ENCODE measurements at places on chromosomes 3 and 15.

GRCh38 chr15:68447976-68448755, 16.2 kb upstream of the ITGA11 start:
- DNase-seq = no peak

GRCh38 chr3:184491867-184492615, 69.5 kb upstream of the EPHB3 start:
- DNase-seq = no peak

- DNase-seq = no peak
Observed at GRCh38 chr3:67176396-67176795, 178.3 kb downstream of the KBTBD8 start.

DNA sequence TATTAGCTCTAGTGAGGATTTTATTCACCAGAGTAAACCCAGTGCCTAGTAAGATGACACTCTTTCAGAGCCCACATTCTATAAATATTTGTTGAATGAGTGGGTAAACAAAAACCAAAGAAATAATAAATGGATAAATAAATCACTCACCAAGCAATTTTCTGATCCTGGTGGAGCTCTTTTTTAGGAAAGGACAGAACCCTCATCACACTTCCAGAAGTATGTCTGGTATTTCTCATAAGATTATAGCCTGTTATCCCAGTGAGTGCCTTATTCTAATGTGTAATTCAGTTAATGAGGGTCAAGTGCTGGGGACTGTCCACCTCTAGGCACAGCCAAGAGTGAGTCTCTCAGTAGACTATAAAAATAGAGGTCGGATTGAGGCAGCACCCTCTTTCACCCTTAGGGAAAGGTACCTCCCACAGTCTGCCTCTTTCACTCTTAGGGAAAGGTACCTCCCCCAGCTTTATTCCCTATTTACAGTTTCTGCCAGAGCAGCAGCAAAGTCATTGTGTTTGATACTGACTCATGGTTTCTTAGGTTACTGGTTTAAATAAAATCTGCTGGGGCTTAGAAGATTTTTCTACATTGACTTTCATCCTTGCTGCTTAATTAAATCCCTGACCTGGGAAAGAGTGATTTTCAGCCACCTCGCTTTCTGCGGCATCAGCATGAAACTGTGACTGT, 145.0 kb downstream of the STAC start:
- no peak for DNase-seq

DNA sequence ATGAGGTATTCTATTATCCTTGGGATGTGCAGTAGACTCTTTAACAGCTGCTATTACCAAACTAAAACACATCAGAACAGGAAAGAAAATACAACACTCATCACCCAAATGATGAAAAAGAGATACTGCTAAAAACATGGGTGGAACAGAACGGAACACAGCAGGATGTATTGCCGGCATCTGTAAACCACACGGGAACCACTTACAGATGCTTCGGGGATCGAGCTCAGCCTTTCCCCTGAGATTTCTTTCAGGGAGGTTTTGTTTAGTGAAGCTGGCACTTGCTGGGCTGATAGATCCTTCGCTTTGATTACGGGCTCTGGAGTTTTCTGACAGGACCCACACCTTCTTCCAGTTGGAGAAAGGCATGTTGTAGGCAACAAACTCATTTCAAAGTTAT, 182.3 kb upstream of the FAM3D start:
- DNase-seq = no peak

DNA sequence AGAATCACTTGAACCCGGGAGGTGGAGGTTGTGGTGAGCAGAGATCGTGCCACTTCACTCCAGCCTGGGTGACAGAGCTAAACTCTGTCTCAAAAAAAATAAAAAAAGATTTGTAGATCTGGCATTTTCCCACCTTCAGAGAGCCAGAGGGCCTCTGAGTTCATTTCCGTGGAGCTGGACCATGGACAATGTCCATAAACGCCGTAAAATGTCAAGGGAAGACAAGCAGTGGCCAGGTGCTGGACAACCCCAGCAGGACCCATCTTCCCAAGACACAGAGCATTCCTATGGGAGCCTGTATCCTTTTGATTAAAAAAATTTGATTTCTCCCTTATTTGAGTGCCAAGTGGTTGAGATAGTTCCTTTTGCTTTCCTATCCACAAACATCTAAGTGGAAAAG, 67.4 kb upstream of the NR2E3 start:
- DNase-seq = no peak

GRCh38 chr3:89966877-89967665, 859.6 kb downstream of the EPHA3 start:
- DNase-seq = no peak

DNA sequence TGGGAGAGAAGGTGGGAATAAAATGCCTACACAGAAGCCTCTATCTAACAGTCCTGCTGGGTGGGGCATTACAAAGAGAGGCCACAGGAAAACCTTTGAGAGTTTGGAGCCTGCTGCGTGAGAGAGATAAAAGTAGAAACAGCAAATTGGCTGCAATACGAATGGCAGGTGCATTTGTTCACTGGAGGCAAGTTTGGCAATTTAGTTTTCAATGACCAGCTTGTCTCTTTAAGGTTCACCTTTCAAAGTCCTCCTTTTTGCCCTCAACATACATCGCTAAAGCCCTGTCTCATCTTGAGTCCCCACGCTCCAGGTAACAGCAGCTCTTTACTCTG, 405.7 kb downstream of the LSAMP start:
- no peak for DNase-seq

- DNase-seq = no peak
Observed at GRCh38 chr3:11568503-11569155, 75.1 kb downstream of the VGLL4 start.

- DNase-seq = no peak
Observed at GRCh38 chr15:94411285-94411684, 179.9 kb downstream of the MCTP2 start.

- no peak for DNase-seq
Observed at GRCh38 chr15:88881775-88882174, 13.6 kb downstream of the HAPLN3 start.

DNA sequence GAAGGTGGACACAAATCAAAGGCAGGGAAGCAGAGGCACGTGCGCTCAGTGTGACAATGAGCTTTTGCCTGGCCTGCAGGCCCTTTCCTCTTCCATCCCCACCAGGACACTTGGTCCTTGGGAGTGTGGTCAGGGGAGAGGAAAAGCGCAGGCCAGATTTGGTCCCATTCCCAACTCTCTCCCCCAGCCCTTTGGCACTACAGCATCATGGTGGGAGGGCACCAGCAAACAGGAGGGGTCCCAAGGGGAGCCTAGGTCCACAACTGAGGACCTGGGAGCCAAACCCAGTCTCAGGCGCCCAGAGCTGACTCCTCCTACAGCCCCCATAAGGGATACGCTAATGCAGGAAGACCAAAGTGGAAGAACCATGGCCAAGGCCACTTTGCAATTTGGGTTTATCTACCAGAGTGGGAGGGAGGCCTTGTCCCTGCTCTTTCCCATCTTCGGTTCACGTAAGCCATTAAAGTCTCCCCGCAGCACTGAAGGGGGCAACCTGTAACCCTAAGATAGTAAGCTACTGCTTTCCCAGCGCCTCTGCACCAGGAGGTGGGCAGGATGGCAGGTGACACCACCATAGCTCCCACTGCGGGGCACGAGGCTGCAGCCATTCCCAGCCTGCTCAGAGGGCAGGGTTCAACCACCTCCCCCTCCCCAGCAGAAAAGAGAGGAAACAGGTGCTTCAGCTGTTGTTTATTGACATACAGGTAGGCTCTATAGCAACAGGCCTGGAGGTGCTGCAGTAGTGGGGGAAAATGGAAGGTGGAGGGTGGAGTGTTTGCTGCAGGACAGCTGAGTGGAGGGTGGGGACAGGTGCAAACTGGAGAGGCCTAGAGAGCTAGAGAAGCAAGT, 993 bp upstream of the GRAMD2A start:
- DNase-seq = no peak

GRCh38 chr15:51750792-51751696, at the start of gene TMOD2:
TSS of gene TMOD2 (plus strand) at chr15:51751597. CDS start at chr15:51766442, 14,845 bp downstream.
- peak; percentile 67 for DNase-seq

GRCh38 chr3:36751326-36751725, 13.0 kb downstream of the DCLK3 start:
- no peak for DNase-seq

DNA sequence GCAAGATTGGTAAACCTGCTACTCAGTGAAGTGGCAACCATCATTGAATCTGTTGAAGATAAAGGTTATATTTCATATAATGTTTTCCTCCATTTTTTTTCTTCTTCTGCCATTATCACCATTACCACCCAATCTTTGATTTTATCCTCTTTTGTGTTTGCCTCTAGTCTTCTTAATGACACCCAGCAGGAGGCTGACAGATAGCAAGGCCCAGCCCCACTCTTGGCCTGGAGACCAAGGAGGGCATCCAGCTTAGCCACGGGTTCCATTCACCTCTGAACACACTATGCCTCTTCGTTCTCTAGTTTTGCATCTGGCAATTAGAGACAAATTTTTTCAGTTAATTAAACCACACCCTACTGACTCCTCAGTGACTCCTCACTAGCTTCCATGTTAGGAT, 129.7 kb downstream of the TPRG1 start:
- DNase-seq = no peak

DNA sequence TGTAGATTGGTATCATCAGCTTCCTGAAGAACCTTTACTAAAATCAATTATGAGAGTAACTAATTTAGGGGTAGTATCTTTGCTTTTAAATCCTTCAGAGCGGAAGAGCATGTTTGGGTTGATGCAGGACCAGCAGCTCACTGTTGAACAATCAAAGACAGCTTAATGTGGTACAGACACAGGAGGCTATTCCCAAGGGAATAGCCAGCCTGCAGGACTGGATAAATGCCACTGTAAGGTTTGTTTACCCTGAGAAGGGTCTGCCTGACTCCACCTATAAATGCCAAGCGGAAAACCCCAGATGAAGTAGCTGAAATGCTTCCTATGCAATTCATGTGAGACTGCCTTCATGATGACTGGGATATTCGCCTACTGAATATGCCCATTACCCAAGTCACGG, 16.0 kb upstream of the STAC start:
- DNase-seq = no peak

GRCh38 chr3:50167069-50167840, 12.1 kb downstream of the SEMA3F start:
- no peak for DNase-seq

DNA sequence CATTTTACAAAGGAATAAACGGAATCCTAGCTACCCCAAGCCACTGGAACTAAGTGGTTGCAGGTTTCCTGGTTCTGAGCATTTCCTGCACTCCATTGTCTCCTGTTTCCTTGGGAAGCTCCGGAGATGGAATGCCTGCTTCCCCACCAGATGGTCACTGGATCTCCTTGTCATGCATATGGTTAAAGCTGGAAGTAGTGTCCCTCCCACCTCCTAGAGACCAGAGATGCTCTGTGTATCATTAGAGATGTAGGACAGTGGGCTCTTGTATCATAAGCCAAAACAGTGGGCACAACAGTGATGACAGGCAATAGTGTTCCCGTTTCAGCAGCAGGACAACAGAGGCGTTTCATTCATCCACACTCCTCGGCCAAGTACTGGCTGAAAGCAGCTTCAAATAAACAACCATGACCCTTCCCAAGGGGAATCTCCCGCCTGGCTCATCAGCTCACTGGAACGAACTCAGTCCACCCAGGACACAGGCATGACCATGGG, 136.2 kb upstream of the EIF1B start:
- no peak for DNase-seq

DNA sequence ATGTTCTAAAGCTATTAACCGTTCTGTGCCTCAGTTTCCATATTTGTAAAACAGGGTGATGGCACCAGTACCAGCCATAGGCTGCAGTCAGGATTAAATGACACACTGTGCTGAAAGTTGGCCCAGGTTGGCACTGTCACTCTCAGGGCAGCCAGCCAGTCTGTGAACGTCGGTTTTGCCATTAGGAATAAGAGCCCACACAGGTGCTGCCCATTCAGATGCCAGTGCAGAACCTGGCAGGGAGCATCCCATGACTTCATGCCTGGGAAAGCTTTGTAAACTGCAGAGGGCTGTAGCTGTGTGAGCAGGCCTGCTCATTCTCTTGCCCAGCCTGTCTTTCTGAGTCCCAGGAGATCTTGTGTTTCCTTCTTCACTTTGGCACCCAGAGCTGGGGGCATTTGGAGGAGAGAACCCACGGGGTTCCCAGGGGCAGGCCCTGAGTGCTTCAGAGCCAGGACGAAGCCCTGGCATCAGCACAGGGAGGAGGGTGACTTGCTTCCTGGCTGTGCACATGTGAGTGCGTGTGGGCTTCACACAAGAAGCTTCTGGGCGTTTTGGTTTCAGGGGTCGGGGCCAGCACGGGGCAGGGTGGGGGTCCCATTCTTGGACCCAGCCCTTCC, 46.9 kb downstream of the ZNF710 start:
- DNase-seq = peak; percentile 68

GRCh38 chr15:43518197-43518761, 871 bp downstream of the MAP1A start:
- no peak for DNase-seq

DNA sequence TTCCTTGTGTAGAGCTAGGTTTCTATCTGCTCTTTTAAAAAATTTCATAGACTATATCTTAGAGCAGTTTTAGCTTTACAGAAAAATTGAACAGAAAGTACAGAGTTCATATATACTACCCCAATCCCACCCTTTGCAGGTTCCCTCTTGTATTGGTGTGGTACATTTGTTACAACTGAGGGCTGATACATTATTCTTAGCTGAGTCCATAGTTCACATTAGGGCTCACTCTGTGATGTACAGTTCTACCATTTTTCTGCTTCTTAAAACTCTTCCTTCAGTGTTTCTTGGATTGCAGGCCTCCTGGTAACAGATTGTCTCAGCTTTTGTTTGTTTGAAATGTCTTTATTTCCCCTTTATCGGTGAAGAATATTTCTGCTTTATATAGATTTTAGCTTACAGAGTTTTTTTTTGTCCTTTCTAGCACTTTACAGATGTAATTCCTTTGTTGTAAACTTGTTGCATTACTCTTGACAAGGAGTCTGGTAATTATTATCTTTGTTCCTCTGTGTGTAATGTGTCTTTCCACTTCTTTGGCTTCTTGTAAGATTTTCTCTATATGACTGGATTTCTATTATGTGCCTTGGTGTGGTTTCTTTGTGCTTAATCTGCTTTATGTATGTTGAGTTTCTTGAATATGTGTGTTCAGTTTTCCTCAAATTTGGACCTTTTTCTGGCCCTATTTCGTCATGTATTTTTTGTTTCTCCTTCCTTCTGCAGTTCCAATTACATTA, 25.3 kb downstream of the MEF2A start:
- DNase-seq = no peak

GRCh38 chr15:48794697-48795134, 16.2 kb downstream of the CEP152 start:
- DNase-seq = no peak

DNA sequence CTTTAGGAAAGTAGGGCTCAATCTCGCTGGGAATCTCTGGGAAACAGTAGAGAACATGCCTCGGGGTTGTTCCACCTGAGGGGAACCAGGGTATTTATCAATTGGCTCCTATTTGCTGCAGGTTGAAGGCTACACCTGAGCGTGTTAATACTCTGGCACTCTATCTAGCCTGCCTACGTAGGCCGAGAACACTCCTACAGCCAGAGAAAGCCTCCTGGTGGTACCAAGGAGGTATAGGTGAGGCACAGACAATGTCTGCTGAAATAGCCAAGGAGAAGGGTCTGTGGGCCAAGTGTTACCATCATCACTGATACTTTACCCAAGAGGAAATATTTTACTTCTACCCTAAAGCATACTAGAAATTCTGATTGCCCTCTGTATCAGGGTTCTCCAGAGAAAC, 341.0 kb upstream of the UBE2E2 start:
- no peak for DNase-seq

GRCh38 chr3:27666272-27666671, 55.9 kb downstream of the EOMES start:
- no peak for DNase-seq

GRCh38 chr15:99509686-99510461, 55.9 kb upstream of the MEF2A start:
- DNase-seq = no peak

GRCh38 chr3:119978554-119979208, 115.6 kb downstream of the GSK3B start:
- DNase-seq = no peak

- no peak for DNase-seq
Observed at GRCh38 chr3:129032716-129033115, 27.9 kb upstream of the GP9 start.

All from right lobe of liver (tissue), 6 donors.